ENCODE measurements at places on chromosomes 3 and 15. TPM values are rescaled to one million over a fixed set of nuclear protein-coding genes. Genes with fewer than 3 reads are reported as not detected.

The RAB43 gene
- total RNA-seq: 5.0 TPM

The ITIH1 gene
- total RNA-seq: not detected

The TGFBR2 gene
- total RNA-seq: 243 TPM

The PSTPIP1 gene
- 14.3 TPM for total RNA-seq

The C3orf80 gene
- total RNA-seq: 26.0 TPM

The TRAK1 gene
- 42.7 TPM for total RNA-seq

DNA sequence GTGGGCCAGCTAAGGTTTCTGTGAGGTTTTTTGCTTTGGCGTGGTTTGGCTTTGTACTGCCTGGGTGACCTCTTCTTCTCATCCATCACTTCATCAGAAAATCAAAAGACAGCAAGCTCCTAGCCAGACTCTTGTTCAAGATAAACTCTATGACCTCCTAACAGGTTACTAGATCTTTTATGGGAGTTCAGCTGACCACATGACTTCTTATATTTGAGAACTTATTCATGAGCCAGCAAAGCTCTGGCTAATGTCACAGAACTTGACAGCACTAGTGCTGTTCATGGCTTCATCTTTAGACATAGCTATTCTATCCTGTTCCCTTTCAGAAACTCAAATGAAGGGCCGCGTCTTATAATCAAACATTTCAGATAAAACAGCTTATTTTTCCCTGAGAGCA is 527.1 kb upstream of the GOLIM4 start:
- no peak for DNase-seq

- DNase-seq: no peak
Observed at GRCh38 chr3:143775459-143775858, 72.8 kb downstream of the SLC9A9 start.

DNA sequence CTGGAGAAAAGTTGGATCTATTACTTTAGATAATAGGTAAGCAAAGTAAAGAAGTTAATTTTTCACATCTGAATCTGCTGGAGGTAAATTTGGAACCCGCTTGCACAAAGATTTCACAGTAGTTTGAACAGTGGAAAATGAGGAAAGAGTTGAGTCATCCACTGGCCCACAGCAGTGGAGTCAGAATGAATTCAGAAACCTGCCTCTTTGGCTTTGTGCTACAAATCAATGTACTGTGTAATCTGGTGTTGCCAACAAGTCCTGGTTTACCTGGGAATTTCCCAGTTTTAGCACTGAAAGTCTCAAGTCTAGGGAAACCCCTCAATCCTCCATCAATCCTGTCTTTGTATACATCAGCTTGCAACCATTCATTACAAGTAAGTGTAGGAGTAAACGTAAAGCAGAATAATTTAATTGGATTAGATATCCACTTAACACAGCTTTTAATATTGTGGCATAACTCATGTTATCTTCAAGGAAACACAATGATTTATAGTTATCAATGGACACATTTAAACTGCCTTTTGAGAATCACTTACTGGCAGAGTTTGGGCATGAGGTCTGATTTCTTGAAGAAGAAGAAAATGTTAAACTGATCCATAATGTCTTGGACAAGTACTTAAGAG is 100.6 kb downstream of the DCLK3 start:
- DNase-seq: no peak

DNA sequence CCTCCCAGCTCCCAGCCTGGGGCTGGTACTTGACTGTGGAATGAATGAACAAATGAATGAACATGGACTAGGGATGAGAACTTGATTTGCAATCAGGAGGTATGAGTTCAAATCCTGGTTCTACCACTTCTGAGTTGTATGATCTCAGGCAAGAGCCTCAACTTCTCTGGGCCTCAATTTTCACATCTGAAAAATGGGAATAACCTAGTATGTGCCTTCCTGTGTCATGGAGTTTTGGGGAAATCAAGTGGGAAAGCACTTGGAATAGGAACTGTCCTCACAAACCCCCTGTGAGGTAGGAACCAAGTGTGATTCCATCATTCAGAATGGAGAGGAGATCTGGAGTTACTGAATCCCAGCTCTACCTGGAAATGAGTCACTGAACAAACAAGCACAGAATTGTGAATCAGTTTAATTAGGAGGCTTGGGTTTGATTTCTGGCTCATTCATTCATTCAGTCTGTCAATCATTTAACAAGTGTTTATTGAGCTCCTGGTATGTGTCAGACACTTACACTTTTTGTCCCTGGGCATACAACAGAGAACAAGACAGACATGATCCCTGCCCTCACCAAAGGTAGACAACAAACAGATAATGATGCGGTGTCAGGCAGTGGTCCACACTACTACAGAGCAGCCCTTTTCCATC is 29.7 kb downstream of the DNASE1L3 start:
- DNase-seq: no peak

- DNase-seq: no peak
Observed at GRCh38 chr3:112115161-112115739, 17.8 kb downstream of the GCSAM start.

GRCh38 chr15:33022629-33023028 is 171.9 kb downstream of the FMN1 start:
- peak; percentile 71 for DNase-seq

DNA sequence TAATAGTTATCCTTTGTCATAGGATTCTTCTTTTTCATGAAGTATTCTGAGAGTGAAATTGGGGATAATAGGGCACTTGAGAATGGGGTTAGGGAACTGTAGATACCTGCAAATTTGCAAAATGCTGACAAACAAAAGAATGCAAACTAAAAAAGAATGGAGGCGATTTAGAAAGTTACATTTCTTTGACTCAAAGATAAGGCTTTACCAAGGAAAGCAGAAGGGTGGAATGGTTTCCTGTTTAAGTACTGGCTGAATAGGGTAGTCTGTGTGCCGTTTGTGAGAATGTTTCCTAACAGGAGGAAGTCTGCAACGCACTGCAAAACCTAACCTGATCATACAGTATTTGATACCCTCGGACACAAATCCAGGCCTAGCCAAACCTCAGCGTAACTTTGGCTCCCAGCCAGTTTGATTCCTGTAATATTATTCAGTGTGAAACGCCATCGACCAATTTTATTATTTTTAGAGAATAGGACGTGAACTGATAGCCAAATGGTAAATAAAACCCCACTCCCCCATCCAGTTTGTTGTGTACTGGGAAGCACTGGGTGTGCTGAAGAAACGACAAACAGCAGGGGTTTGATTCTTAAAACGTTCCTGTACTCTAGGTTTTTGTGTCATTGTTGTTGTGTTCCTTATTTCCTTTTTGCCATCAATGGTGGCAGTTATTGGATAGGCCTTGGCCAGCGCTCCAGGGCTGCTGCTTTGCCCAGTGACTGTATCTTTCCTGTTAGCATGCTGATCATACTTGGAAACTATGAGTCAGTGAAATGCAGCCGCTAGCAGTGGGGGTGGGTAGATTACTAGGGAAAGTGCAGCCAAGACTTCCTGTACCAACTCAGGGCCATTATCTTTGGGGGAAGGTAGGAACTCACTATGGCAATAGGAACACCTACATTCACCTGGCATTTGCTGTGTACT is 148.0 kb upstream of the TBL1XR1 start:
- peak; percentile 95 for DNase-seq

DNA sequence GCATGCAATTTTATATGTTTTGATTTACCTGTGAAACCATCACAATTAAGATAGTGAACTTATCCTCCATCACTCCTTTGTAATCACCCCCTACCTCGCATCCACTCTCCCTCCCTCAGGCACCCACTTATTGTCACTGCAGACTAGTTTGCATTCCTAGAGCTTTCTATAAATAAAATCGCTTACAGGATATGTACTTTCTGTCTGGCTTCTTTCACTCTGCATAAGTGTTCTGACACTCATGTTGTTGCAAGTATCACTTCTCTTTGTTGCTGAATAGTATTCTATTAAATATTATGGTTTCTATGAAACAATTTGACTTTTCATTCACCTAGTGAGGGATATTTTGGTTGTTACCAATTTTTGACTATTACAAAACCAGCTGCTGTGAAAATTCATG is 139.3 kb downstream of the RSRC1 start:
- no peak for DNase-seq

DNA sequence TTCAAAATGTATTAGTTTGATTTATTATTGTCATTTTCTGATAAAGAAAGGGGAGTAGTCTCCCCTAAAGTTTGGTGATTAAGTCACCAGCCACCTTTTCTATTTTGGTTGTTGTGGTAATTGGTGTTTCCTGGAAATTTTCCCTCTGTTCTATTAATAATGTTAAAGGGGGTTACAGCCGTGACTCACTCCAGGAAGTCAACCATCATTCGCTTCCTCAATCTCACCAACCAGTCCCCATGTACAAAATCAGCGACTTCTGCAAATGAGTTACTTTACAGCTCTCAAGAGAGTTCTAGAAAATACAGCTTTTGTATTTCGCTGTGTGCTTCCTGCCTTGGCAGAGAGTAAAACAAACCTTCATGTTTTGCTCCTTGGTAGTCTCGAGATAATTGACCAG is 285.1 kb downstream of the LPP start:
- DNase-seq: no peak

- no peak for DNase-seq
Observed at GRCh38 chr3:134300520-134300919, 49.9 kb upstream of the RYK start.

GRCh38 chr15:92906020-92906419 is 5.9 kb downstream of the CHD2 start:
- DNase-seq: no peak

DNA sequence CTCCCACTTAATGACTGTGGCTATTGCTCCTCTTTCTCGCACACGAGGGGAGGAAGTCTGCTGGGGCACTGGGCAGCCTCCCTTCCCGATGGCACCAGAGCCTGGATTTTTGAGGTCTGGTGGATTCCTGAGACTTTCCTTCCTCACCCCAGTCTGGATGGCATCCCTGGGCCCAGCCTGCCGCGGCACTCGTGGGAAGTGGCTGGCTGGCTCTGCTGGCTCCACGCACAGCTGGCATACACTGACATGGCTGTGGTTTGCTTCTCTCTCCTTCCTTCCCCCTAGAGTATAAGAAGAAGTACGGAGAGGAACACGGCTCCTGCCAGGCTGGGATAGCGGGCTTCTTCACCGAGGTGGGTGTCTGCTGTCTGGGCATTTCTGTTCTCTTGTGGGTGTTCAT is 319.8 kb upstream of the LRRFIP2 start:
- no peak for DNase-seq

DNA sequence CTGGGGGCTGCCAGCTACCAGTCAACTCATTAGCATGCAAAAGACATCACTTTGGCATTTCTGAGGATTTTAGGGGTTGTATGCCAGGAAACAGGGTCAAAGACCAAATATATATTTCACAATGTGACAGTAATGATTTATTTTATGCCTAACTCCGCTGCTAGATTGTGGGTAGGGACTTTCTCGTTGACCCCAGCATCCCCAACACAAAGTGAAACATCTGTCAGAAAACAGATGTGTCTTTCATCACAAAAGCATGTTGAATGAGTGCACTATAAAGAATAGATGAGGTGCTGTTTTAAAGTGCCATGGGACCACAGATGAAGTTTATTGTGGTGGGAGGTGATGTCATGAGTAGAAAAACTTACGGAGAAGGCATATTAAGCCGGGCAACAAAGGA is 59.7 kb downstream of the ITPR1 start:
- no peak for DNase-seq

DNA sequence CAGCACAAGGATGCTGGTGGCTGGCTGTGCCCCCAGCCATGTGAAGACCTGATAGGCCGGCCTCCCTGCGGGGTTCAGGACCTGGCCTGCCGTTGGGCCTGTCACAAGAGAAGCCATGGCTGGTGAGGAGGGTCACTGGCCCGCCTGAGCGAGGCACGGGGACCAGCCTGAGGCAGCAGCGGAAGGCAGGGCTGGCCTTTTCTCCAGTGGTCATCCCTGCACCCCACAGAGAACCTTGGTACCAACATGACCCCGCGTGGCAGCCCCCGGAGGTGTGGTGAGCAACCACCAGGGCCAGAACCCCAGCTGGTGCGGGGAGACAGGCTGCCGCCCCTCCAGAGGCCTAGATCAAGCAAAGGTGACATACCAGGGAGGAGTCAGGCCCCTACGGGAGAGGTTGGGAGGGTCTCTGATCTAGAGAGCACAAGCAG is 134.1 kb upstream of the MEF2A start:
- peak; percentile 50 for DNase-seq

GRCh38 chr3:194321693-194322640 is 29.2 kb downstream of the CPN2 start:
- no peak for DNase-seq

DNA sequence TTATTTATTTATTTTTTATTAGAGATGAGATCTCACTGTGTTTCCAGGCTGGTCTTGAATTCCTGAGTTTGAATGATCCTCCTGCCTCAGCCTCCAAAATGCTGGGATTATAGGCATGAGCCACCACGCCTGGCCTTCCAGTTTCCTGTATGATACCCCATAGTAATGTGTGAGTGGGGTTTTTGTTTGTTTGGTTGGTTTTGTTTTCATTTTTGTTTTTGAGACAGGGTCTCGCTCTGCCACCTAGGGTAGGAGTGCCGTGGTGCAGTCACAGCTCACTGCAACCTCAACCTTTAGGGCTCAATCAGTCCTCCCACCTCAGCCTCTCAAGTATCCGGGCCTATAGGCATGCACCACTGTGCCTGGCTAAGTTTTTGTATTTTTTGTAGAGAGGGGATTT is 30.9 kb downstream of the GOLM2 start:
- no peak for DNase-seq

GRCh38 chr3:38163117-38163840 is 2.1 kb upstream of the OXSR1 start:
- no peak for DNase-seq

- DNase-seq: no peak
Observed at GRCh38 chr3:49618412-49618811, 55.7 kb upstream of the APEH start.

DNA sequence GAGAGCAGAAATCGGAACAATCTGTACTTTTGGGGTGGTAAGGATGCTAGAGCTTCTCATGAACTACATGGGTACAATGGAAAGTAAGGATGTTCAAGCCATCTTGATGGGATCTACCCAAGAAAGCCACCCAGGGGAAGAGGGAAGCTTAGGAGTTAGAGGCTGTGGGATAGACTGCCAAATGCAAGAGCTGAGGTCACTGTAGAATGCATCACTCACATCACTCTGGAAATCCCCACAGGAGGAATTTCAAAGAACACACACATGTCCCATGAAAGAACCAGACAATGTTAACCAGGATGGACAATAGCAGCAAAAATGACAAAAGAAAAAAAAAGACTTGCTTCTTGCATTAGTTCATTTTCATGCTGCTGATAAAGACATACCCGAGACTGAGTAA is 32.8 kb upstream of the UBE2E2 start:
- no peak for DNase-seq

GRCh38 chr3:186235554-186235953 is 126.5 kb downstream of the DGKG start:
- DNase-seq: no peak

GRCh38 chr3:58326267-58326900 is 6.3 kb upstream of the PXK start:
- DNase-seq: no peak

DNA sequence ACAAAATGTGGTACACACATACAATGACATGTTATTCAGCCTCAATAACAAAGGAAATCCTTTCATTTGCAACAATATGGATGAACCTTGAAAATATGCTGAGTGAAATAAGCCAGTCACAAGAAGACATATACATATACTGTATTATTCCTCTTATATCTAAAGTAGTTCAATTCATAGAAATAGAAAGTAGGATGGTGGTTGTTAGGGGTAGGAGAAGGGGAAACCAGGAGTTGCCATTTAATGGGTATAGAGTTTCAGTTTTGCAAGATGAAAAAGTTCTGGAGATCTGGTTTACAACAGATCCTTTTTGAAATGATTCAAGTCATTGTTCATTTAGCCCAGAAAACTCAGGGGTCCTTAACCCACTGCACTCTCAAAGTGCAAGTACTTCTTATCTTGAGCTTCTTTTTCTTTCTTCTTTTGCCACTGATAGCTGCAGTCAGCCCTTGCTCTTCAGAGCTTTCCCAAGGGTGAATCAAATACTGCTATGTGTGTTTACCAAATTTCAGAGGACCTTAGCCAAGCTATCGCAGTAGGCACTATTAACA is 208.0 kb upstream of the EOMES start:
- no peak for DNase-seq

All from sigmoid colon (tissue), 7 donors.